ENCODE measurements at places on chromosomes 5 and 9.

DNA sequence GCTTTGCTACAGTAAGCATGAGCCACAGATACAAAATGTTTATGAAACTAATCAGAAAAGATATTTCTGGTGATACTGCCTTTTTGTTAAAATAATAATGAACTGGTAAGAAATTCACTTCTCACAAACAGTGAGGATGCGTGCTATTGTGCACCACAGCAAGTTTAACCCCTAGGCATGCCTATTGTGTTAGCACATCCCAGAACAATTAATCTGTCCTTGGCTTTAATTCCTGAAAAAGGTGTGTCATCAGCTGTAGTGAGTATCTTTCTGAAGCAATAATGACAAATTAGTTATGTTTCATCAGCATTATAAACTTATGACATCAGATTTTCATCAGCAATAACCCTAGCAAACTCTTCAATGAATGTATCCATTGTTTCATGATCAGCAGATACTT is 1307.2 kb downstream of the EFNA5 start:
- DNase-seq: no peak

GRCh38 chr9:70438341-70438928 is 24.0 kb upstream of the KLF9 start:
- DNase-seq: peak; percentile 47

GRCh38 chr9:86966852-86967511 is 19.7 kb upstream of the GAS1 start:
- DNase-seq: no peak

DNA sequence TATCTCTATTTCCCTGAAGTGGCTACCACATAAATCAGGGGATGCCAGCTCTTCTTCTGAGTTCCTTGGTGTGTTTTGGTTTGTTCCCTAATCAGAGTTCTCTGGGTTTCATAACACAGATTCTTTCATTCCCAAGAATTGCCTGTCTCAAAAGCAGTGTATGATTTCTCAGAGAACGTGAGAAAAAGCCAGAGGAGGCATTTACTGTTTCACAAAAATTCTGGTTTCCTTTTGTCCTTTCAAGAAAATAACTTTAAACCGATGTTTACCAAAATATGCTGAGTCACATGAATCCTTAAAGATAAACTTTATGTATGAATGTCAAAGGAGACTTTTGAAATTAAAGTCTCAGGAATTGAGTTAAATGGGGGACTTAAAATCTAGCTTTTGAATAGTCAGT is 314.3 kb downstream of the EBF1 start:
- DNase-seq: no peak

DNA sequence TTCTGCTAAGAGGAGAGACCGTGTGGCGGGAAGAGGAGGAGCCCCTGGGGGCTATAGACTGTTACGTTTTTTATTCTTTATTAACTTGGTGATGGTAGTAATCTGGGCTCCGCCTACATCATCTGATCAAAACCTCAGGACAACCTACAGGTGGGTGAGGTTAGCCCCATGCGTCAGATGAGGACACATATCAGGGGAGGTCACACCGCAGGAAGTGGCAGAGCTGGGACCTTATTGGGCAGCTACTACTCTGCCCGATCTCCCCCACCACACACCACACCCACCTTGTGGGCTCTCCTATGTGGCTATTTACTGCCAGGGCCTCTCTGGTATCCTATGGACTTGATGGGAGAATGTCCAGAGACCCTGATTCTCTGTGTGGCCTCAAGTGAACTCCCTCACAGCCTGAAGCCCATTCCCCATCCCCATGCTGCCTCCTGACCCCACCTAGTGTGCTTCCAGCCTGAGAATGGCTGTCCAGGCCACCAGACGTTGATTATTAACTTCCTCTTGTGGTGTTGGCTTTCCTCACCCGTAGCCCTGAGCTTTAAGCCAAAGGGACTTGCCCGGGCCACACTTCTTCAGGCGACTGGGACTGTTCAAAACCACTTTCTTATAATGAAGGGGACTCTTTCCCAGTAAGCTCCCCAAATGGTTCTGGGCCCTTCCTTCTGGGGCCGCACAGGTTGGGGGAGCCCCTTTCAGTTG is 8.2 kb downstream of the UNC5A start:
- peak; percentile 20 for DNase-seq

- DNase-seq: no peak
Observed at GRCh38 chr9:93246111-93246510, 62.2 kb downstream of the WNK2 start.

DNA sequence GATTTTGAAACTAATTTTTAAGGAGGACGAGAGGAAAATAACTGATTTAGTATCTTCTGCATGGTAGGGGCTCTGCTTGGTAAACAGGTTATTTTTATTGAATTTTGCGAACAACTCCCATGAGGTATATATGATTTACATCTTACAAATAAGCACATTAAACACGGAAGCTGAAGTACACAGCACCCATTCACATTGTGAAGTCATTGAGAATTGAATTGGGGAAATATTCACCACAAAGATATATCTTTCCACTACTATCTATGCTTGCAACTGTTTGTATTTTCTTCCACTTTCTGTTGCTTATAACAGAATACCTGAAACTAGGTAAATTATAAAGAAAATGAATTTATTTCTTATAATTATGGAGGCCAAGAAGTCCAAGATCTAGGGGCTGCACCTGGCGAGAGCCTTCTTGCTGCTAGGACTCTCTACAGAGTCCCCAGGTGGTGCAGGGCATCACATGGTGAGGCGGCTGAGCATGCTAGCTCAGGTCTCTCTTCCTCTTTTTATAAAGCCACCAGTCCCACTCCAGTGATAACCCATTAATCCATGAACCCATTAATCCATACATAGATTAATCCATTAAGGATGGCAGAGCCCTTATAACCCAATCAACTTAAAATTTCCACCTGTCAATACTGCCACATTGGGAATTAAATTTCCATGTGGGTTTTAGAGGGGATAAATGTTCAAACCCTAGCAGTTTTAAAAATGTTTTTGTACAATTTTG is 79.0 kb upstream of the ZNF608 start:
- no peak for DNase-seq

DNA sequence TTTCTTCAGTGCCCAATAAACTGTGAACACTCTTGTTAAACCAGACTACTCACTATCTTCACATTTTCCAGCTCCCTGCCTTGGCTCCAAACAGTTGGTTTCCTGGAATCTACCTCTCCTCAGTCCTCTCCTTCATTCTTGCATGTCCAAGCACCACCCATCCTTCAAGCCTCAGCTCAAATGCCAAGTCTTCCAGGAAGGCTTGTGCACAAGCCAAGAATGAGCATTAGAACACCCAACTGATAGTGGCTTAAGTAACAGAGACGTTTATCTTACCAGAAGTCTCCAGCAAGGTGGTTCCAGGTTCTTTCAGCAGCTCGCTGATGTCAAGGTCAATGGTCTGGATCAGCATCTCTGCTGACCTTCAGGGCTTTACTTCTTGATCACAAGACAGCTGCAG is 60.1 kb downstream of the PTPDC1 start:
- DNase-seq: no peak

- DNase-seq: peak; percentile 14
Observed at GRCh38 chr9:91421971-91422757, 1.5 kb downstream of the NFIL3 start.

GRCh38 chr5:1255081-1255561 is 29.9 kb downstream of the SLC6A18 start:
- DNase-seq: no peak

- DNase-seq: no peak
Observed at GRCh38 chr9:112285056-112285455, 48.4 kb downstream of the PTBP3 start.

- DNase-seq: peak; percentile 12
Observed at GRCh38 chr9:124450241-124450924, at the start of gene ADGRD2. Gene ADGRD2, plus strand, starts transcription at chr9:124450451. Its CDS starts 1,216 bp downstream, at chr9:124451667.

GRCh38 chr9:91120200-91120599 is 241.5 kb downstream of the AUH start:
- no peak for DNase-seq

- DNase-seq: no peak
Observed at GRCh38 chr5:6859951-6860638, 146.9 kb downstream of the TENT4A start.

DNA sequence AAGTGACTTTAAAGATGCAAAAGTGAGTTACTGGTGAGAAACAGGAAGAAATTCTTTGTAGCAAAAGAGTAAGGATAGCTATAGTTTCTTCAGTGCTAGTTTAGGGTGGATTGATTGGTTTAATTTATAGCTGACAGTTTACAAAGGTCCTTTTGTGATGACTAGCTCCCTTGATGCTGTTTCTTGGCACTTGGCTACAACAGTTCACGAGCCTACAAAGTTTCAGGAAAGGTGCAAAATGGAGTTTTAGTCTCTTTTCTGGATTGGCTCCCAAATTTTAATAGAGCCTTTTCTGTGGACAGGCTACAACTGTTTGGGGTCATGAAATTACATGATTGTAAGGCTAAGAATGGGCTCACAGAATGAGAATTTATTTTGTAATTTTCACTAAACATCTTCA is 40.9 kb upstream of the BNIP1 start:
- no peak for DNase-seq

GRCh38 chr5:93151896-93152295 is 429.1 kb downstream of the NR2F1-AS1 start:
- DNase-seq: no peak

- DNase-seq: no peak
Observed at GRCh38 chr5:121974261-121974660, 12.5 kb downstream of the SRFBP1 start.

DNA sequence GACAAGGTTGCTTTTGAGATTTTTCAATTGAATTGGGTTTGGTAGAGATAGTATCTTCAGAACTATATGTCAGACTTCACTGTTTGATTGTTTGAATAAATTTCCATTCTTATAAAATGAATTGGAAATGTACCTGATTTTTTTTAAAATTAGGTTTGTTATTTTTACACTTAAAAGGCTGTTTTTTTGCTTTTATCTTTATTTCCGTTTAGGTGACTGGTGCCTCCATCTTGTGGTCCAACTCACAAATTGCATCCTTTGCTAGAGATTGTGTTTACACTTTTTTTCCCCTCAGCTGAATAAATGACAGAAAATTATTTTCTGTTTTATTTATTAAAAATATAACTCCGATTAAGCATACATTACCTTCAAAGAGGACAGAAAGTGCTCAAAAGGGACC is 15.6 kb downstream of the NDUFAF2 start:
- DNase-seq: peak; percentile 34

GRCh38 chr5:89292487-89292886 is 409.5 kb upstream of the MEF2C start:
- no peak for DNase-seq

Measured in hematopoietic multipotent progenitor cell treated with erythropoietin and hydrocortisone succinate and interleukin-3 and kit ligand, for 8 days (in vitro differentiated cells).